T-cell (primary cell): ENCODE measurements at places on chromosomes 11 and 22.

DNA sequence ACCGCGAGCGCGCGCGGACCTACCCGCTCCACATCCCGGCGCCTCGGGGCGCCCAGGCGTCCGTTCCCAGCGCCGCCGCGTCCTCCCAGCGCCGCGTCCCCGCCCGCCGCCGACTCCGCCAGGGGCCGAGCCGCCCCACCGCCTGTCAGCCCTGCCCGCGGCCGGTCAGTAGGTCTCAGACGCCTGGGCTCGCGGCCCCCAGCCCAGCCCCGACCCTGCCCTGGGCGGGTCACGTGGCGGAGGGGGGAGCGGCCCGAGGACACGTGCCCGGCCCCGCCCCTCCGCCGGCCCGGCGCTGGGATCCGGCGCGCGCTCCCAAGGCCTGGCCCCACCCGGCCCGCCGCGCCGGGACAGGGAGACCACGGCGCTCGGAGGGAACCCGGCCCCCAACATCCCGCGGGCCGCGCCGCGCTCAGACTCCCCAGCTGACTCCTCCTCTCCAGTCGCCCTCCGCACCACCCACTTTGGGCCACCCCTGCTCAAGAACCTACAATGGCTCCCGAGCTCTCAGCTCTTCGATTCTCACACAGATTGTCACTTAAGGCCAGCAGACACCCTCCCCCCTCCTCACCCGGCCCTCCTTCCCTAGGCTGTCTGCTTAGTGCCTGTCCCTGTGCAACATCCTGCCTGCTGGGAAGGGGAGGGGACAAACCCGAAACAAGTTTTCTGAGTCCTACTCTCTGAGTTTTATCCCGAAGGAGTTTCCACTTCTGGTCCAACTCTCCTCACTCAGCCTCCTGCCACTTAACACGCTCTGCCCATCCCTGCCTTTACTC lies at the start of gene RAB3IL1:
Gene RAB3IL1 (minus strand): TSS at position 233 of the 776 bp plus-strand sequence. CDS start 199 bp downstream, at position 34.
- H3K27me3 ChIP-seq = peaks cover 74% of the 10 kb centered on the region
- H3K36me3 ChIP-seq = no peaks in the 10 kb centered on the region
- peaks cover 8% of the 10 kb centered on the region for H3K4me1 ChIP-seq
- peak within 1 kb of the TSS; percentile 17 for H3K4me3 ChIP-seq
- H3K27ac ChIP-seq = no peak within 1 kb of the TSS

GRCh38 chr22:38104084-38104483 lies 6.4 kb downstream of the BAIAP2L2 start:
- H3K36me3 ChIP-seq = no peaks in the 10 kb centered on the region
- no peak for DNase-seq
- H3K4me3 ChIP-seq = no peak overlapping the region
- H3K27me3 ChIP-seq = no peaks in the 10 kb centered on the region
- H3K27ac ChIP-seq = no peak overlapping the region
- H3K4me1 ChIP-seq = peaks cover 10% of the 10 kb centered on the region

DNA sequence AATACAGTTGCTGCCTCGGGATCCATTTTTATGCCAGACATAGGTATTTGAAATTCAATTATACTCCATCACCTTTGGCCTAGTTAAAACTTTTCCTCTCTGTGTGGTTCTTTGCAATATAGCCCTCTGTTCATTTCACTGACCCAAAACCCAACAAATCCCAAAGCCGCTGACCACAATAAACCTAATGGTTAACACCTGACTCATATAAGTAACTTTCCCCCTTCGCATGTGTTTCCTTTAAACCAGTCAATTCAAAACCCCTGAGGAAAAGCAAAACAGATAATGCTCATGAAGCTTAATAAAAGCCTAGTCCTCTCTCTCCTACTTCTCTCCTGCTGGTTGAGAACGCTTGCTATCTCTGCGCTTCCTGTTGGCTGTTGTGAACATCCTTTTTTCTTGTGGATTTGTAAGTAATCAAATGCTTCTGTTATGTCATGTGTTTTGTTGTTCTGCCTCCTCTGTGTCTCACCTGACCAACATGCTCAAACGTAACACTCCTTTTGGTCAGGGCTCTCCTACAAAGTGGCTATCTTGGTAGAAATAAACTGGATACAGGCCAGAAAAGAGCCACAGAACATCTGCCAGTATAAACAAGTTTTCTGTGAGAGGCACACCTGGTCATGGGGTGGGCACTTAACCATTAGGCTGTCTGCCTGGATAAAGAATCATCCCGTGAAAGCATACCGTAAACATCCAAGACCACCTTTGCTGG lies 652.6 kb downstream of the METTL15 start:
- no peak overlapping the region for H3K27ac ChIP-seq
- H3K4me1 ChIP-seq = no peaks in the 10 kb centered on the region
- no peak for DNase-seq
- H3K4me3 ChIP-seq = no peak overlapping the region
- no peaks in the 10 kb centered on the region for H3K36me3 ChIP-seq
- H3K27me3 ChIP-seq = no peaks in the 10 kb centered on the region

GRCh38 chr11:13286279-13286821 lies 8.8 kb downstream of the BMAL1 start:
- no peaks in the 10 kb centered on the region for H3K36me3 ChIP-seq
- H3K27ac ChIP-seq = no peak overlapping the region
- H3K4me1 ChIP-seq = peaks cover 37% of the 10 kb centered on the region
- DNase-seq = no peak

DNA sequence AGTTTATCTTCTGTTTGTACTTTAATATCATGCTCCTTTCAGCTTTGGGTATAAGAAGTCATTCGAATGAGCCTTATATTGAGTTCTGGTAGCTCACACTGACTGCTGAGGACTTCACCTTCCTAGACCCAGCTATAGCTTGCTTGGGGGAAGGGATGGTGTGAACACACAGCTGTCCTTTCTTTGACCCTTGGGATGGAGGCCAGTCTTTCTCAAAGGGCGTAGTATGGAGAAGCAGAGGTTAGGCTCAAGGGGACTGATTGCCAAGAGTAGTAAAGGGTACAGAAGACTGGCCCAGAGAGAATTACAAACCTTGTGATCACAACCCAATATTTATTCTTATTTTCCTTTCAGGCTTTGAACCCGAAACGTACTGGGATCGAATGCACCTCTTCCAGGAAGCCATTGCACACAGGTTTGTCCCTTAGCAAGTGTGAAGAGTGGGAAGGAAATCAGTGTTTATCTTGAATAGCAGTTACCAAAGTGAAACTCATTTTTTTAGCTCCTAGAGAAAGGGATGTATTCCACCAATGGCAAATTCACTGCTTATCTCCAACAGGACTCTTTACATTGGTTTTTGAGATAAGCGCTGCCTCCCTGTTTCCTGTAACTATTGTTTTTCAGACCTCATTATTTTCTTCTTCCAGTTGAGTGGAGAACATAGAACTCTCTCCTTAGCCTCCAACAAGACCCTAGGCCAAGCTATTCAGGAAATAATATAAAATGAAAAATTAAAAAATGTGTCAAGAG lies 42.8 kb upstream of the YWHAH start:
- no peak overlapping the region for H3K27ac ChIP-seq
- no peaks in the 10 kb centered on the region for H3K27me3 ChIP-seq
- peaks cover 4% of the 10 kb centered on the region for H3K36me3 ChIP-seq
- H3K4me3 ChIP-seq = no peak overlapping the region
- DNase-seq = no peak

DNA sequence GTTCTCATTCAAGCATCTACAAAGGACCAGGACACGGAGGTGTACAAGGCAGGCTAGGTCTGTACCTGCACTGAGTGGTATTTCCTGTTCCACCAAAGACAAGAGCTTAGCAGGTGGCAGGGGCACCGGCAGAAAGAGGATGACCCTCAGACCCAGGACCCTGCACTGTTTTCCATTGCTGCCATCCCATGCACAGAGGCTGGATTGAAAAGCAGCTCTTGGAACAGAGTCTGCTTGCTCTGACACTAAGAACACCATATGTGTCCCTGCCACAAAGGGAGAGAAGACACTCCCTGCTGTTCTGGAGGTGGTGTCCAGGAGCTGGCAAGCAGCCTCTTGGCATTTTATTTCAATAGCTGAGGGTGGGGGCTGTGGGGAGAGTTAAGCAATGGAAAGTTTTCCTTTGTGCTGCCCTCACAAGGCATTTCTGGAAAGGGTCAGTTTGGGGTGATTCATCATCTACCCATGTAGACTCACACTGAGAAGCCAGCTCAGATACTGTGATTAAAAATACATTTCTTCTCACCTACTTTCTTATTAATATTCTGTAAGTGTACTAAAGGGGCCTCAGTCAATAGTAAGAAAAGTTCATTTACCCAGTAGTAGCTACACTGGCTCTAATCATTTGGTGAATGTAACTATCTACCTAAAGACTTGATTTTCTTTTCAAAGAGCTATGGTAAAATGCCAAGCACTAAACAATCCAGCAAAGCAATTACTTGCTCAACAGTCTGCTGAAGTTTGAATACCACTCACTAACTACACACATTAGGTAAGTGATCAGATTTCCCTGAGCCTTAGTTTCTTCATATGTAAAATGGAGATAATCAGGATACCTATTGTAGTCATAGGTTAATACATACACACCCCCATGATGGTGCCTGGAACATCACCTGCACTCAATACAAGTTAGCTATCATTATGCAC lies 55.2 kb downstream of the SLC1A2 start:
- no peak overlapping the region for H3K4me3 ChIP-seq
- DNase-seq = no peak
- H3K36me3 ChIP-seq = no peaks in the 10 kb centered on the region
- H3K27me3 ChIP-seq = no peaks in the 10 kb centered on the region

GRCh38 chr11:2928605-2929530 lies at the start of gene PHLDA2:
PHLDA2 (minus strand) TSS chr11:2929420; CDS start chr11:2929364, 56 bp downstream.
- no peak within 1 kb of the TSS for H3K27ac ChIP-seq
- peak; percentile 57 for DNase-seq
- peak within 1 kb of the TSS; percentile 57 for H3K4me3 ChIP-seq

- no peaks in the 10 kb centered on the region for H3K36me3 ChIP-seq
- H3K27ac ChIP-seq = no peak overlapping the region
- DNase-seq = no peak
- H3K4me1 ChIP-seq = no peaks in the 10 kb centered on the region
Measured at GRCh38 chr11:112670806-112671570, 290.2 kb upstream of the NCAM1 start.

GRCh38 chr11:61860054-61860903 lies 31.1 kb downstream of the FADS3 start:
- no peak overlapping the region for H3K27ac ChIP-seq
- no peak overlapping the region for H3K4me3 ChIP-seq
- H3K27me3 ChIP-seq = no peaks in the 10 kb centered on the region
- H3K4me1 ChIP-seq = no peaks in the 10 kb centered on the region

DNA sequence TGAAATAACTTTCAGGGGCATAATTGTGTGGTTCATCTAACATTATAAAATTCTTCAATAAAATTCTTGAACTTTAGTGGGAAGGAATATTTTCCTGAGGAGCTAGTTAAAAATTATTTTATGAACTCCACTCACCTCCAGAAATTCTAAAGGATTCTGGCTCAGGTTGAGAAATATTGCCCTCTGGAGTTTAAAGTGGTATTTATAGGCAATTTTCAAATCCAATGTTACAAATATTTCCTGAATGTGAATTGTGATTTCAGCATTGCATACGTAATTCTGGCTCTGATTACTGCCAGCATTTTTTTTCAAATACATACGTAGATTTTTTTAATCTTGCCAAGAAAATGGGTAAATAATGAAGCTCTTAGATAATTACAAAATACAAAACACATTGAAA lies 598.2 kb upstream of the ANO3 start:
- DNase-seq = no peak
- no peaks in the 10 kb centered on the region for H3K27me3 ChIP-seq
- H3K36me3 ChIP-seq = no peaks in the 10 kb centered on the region

GRCh38 chr11:82845356-82846353 lies 54.6 kb downstream of the PRCP start:
- H3K4me1 ChIP-seq = no peaks in the 10 kb centered on the region
- no peak for DNase-seq

- no peak for DNase-seq
- H3K27me3 ChIP-seq = no peaks in the 10 kb centered on the region
- no peak overlapping the region for H3K27ac ChIP-seq
- no peaks in the 10 kb centered on the region for H3K36me3 ChIP-seq
- no peaks in the 10 kb centered on the region for H3K4me1 ChIP-seq
- H3K4me3 ChIP-seq = no peak overlapping the region
Measured at GRCh38 chr11:104095791-104096190, 59.4 kb downstream of the DDI1 start.

GRCh38 chr11:126391286-126391954 lies 35.9 kb downstream of the ST3GAL4 start:
- H3K27me3 ChIP-seq = no peaks in the 10 kb centered on the region
- no peak overlapping the region for H3K4me3 ChIP-seq
- H3K27ac ChIP-seq = no peak overlapping the region
- H3K36me3 ChIP-seq = no peaks in the 10 kb centered on the region
- no peak for DNase-seq

- H3K36me3 ChIP-seq = no peaks in the 10 kb centered on the region
- H3K4me3 ChIP-seq = no peak overlapping the region
- DNase-seq = no peak
- H3K4me1 ChIP-seq = peaks cover 18% of the 10 kb centered on the region
Measured at GRCh38 chr11:67111261-67111660, 7.8 kb upstream of the KDM2A start.

- no peak overlapping the region for H3K27ac ChIP-seq
- H3K27me3 ChIP-seq = no peaks in the 10 kb centered on the region
- H3K36me3 ChIP-seq = no peaks in the 10 kb centered on the region
- no peak overlapping the region for H3K4me3 ChIP-seq
- no peak for DNase-seq
- H3K4me1 ChIP-seq = no peaks in the 10 kb centered on the region
Measured at GRCh38 chr11:121767433-121767832, 314.7 kb upstream of the SORL1-AS1 start.

DNA sequence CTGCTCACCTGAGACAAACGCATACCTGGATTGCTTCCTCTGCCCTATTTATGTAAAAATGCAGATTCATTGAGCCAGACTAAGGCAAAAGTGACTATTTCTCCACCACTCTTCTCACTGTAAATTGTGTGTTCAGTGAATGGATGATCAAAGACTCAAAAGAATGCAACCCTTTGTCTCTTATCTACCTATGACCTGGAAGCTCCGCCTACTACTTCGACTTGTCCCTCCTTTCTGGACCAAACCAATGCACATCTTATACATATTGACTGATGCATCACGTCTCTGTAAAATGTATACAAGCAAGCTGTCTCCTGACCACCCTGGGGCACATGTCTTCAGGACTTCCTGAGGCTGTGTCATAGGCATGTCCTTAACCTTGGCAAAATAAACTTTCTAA lies 418.0 kb upstream of the SYN3 start:
- no peaks in the 10 kb centered on the region for H3K27me3 ChIP-seq
- H3K36me3 ChIP-seq = no peaks in the 10 kb centered on the region
- H3K27ac ChIP-seq = no peak overlapping the region
- H3K4me3 ChIP-seq = no peak overlapping the region
- no peak for DNase-seq

DNA sequence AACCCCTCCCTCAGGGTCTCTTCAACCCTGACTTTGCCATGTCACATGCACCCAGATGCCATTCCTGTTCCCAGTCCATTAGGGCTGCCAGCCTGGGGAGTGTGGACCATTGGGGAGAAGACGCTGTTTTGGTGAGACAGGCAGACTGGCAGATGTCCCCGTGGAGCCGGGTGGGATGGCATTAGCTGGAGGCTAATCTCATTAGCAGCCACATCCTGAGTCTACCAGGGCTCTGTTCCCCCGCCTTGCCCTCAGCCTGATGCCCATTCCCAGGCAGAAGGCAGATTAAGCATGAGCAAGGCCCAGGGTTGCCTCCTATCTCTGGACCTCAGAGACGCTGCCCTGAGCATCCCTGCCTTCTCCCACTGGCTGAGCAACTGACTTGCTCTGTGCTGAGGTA lies 46.4 kb upstream of the ALX4 start:
- DNase-seq = no peak
- H3K27ac ChIP-seq = no peak overlapping the region
- no peaks in the 10 kb centered on the region for H3K36me3 ChIP-seq
- no peaks in the 10 kb centered on the region for H3K4me1 ChIP-seq
- H3K27me3 ChIP-seq = no peaks in the 10 kb centered on the region

GRCh38 chr11:130772266-130773227 lies 143.7 kb downstream of the SNX19 start:
- no peak overlapping the region for H3K4me3 ChIP-seq
- H3K27ac ChIP-seq = no peak overlapping the region
- no peaks in the 10 kb centered on the region for H3K4me1 ChIP-seq
- no peak for DNase-seq
